ENCODE measurements at places on chromosomes 2 and 18.

- DNase-seq = no peak
These were observed 843.2 kb downstream of the LRRTM4 start for GRCh38 chr2:76679025-76679396.

GRCh38 chr2:134440336-134440909 lies 186.6 kb downstream of the MGAT5 start:
- DNase-seq = no peak

DNA sequence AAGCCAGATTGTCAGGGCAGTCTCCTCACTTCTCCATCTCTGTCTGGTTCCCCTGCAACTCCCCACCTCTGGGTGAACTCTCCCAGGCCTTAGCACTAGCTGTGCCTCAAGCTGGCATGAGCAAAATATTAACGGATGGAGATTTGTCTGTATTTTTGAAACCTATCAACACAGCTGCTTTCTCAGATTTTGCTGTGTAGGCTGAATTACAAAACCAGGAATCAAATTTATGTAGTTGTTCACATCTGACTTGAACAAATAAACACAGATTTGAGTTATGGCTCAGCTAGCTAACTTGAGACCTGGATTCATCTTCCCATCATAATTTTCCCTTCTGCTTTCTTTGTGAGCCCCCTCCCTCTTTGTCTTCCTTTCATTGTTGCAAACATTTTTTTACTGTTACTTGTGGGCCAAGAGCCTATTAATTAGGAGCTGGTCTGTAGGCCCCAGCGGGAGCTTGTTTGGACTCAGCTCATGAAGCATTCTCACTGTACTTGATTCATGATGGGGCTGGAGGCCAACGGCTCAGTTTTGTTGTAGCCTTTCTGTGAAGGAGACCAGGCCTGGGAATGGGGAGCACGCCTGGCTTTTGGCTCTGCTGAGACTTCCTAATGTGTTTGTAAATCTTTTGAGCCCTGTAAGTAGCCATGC lies 164.1 kb upstream of the GATA6 start:
- DNase-seq = no peak

DNA sequence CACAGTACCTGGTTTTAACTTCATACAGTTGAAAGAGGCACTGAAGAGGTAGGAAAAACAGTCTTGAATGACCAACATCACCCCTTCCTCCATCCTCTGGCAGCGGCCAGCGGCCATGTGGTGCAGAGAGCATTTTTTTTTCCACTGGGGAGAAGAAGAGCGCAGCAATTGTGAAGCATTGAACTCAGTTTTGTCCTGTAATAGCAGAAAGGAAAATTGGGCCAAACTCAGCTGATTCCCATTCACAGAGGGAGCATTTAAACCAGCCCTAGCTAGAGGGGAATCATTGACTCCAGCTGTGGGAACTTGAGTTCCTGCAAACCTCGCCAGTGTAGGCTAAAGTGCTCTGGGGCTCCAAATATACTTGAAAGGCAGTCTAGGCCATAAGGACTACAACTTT lies 316.6 kb upstream of the CHST9 start:
- no peak for DNase-seq

- no peak for DNase-seq
These were observed 136.6 kb upstream of the GLI2 start for GRCh38 chr2:120599072-120599471.

GRCh38 chr2:3323360-3324035 lies 54.1 kb downstream of the EIPR1 start:
- no peak for DNase-seq

DNA sequence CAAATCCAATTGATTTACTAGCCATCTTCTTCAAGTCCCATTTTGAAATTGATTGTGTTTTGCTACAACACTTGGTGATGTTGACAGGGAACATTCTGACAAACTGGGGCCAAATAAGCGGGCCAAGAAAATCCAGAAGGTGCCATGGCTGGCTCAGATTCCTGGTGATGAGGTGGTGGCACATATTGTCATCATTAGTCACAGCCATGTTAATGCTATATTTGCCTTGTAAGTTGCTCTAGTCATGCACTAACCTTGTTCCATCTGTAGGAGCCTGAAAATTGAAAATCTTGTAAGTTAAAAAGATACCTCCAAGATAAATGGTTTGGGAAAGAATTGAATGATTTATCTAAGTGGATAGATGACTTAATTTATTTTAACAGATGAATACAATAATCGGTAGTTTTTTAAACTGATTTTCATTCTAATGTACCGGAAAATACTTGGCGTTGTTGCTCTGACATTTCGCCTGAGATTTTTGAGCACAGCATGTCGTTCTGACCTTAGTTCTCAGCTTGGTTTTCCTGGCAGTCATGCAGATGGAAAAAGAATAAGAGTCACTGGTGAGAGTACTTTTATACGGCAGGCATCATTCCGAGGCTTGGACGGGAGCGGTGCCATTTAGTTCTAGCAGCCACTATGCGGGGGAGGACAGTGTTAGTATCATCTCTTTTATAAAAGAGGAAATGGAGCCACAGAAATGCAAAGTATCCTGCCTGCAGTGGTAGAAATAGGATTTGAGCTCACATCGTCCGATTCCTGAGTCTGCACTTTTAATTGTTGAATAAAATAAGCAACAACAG lies 133.9 kb downstream of the ZNF532 start:
- DNase-seq = no peak

DNA sequence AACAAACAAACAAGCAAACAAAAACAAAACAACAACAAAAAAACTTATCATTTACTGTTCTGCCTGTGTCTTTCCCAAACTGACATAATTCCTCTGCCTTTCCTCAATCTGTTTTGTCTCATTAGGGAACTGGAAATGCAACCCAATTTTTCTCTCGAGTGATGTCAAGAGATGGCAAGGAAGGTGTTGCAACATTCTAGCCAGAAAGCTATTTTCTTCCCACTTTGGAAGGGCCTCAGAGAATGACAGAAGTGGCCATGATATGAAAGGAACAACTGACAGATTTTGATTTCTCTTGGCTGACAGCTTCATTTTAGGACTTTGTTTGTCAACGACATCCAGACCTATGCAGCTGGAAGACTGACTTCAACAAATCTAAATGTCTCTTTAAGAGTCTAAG lies 24.7 kb downstream of the RND3 start:
- no peak for DNase-seq

DNA sequence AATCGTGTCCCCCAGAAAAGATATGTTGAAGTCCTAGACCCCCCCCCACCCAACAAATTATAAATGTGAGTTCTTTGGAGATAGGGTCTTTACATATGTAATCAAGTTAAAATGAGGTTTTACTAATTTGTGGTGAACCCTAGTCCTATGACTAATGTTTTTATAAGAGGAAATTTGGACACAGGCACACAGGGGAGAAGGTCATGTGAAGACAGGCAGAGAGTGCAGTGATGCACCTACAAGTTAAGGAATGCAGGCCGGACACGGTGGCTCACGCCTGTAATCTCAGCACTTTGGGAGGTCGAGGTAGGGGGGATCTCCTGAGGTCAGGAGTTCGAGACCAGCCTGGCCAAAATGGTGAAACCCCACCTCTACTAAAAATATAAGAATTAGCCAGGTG lies 5.8 kb upstream of the PMAIP1 start:
- DNase-seq = no peak

DNA sequence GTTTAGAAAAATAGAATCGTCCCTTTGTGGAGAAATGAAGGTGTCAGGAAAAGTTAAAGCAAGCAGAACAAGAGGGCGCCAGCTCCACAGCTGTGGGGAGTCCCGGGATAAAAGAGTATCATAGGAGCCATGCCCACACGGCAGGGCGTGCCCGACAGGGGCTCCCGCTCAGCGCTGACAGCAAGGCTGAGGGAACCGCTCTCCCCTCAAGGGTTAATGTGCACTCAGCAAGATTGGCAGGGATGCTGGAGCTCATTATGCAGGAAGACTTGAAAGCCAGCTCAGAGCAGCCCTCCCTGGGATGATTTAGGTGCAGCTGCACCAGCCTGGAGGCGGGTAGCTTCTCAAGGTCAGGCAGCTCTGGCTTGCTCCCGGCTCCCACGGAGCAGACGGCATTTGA lies 500.2 kb downstream of the EIPR1 start:
- no peak for DNase-seq

GRCh38 chr2:175414191-175414881 lies 232.8 kb upstream of the ATP5MC3 start:
- no peak for DNase-seq

- DNase-seq = no peak
These were observed 56.4 kb downstream of the NRXN1 start for GRCh38 chr2:50975546-50975945.
